ENCODE measurements at places on chromosomes 4 and X. TPM values are rescaled to one million over a fixed set of nuclear protein-coding genes. Genes with fewer than 3 reads are reported as not detected.

The BRS3 gene
- total RNA-seq: not detected

The AMBN gene
- not detected for total RNA-seq

The SH2D1A gene
- not detected for total RNA-seq

The MTCP1 gene
- total RNA-seq: 15.8 TPM

The IL21 gene
- total RNA-seq: not detected

The H2BW2 gene
- not detected for total RNA-seq
